ENCODE measurements at places on chromosomes 4 and X.

- no peak for DNase-seq
These were observed 1634.3 kb upstream of the ADGRL3 start for GRCh38 chr4:59565836-59566235.

- no peak for DNase-seq
These were observed 8.6 kb upstream of the ARHGAP10 start for GRCh38 chr4:147723326-147723725.

- DNase-seq = no peak
These were observed 2522.1 kb downstream of the ARAP2 start for GRCh38 chr4:33722254-33722653.

GRCh38 chrX:137695417-137695816, 129.5 kb downstream of the ZIC3 start:
- no peak for DNase-seq

DNA sequence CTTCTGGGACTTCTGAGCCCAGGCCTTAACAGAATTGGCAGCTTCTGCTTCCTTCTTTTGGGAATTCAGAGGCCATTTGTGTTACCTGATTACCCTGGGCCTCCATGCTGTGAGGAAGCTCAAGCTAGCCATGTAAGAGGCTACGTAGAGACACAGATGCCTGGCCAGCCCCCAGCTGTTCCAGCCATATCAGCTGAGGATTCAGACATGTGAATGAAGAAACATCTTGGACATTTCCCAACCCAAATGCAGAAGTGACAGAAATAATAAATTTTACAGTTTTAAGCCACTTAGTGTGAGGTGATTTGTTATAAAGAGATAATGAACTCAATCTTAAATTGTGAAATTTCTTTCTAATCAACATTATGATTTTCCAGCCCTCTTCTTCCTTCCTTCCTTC, 18.7 kb upstream of the ZNF827 start:
- DNase-seq = no peak

DNA sequence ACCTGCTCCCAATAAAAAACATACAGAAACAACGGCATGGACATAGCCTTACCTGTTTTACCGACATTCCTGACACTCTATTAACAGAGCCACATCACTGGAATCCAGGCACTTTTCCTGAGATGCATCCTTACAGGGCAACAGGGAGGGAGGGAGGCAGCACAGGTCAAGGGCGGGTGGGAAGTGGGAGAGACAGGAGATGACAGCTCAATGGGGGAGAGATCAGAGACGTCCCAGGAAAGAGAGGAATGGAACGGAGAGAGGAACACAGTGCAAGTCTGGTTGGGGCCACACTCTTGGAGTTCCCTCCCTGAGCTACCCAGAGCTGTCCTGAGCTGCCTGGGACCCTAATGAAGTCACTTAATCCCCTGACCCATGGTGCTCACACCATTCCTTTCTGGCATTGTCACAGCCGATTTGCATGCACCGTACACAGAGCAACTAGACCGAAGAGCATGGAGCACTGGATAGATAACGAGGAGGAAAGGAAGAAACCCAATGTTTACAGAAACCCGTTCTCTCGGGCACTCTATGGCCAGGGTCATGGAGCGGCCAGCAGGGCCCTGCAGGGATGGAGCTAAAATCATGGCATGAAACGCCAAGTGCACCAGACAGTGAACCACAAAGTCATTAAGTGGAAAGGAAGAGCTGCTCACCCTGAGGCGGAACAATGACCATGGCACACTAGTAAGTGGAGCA, 93.1 kb downstream of the NSUN7 start:
- peak; percentile 21 for DNase-seq

- DNase-seq = no peak
These were observed 179.9 kb downstream of the DTHD1 start for GRCh38 chr4:36461344-36461743.

DNA sequence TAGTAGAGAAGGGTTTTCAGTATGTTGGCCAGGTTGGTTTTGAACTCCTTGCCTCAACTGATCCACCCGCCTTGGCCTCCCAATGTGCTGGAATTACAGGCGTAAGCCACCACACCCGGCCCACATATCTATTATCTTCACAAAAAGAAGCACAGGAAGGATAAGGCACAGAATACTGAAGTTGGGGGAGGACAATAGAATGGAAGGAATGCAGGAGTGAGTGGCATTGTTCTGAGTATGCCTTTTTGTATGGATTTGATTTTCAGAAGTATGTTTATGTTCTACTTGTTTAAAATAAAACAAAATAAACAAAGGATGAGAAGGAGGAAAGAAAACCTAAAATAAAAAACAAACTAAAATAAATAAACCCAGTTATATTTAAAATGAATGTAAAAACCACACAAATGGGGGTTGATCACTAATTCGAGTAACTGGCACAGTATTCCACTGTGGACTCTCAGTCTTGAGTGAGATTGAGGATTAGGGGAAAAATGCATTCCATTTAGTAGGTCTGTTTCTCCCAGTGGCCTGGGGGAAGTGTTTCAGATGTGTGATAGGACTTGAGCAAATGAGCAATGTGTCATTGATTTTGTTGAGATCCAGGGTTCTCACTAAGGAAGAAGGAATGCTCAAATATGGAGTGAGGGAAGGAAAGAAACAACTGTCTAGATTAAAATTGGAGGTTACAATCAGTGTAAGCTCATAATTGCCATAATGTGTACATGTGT, 109.0 kb upstream of the C1QTNF7 start:
- DNase-seq = no peak

GRCh38 chr4:47469951-47470350, 6.4 kb upstream of the COMMD8 start:
- no peak for DNase-seq

GRCh38 chr4:8152090-8152864, 6.3 kb downstream of the ABLIM2 start:
- DNase-seq = no peak

DNA sequence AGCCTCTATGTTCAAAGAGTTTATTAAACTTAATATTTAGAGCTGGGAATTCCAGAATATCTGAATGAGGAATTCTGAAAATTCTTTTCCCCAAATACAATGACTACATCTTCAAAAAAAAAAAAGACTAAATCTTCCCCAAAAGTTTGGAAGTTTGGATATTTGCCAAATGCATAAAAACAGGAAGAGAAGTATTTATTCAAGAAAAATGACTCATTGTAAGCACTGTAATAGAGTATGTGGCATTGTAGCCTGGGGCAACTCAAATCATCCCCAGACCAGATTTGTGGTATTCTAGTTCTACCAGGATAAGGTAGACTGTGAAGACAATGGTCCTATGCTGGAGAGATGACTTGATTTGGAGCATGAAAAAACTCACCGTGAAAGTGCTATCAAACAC, 78.5 kb upstream of the PDHA2 start:
- DNase-seq = no peak

GRCh38 chr4:153099391-153100140, 104.7 kb upstream of the TRIM2 start:
- no peak for DNase-seq

GRCh38 chr4:181437895-181438294, 805.3 kb upstream of the TENM3 start:
- no peak for DNase-seq

GRCh38 chrX:136142592-136142991, 4.7 kb upstream of the FHL1 start:
- no peak for DNase-seq

DNA sequence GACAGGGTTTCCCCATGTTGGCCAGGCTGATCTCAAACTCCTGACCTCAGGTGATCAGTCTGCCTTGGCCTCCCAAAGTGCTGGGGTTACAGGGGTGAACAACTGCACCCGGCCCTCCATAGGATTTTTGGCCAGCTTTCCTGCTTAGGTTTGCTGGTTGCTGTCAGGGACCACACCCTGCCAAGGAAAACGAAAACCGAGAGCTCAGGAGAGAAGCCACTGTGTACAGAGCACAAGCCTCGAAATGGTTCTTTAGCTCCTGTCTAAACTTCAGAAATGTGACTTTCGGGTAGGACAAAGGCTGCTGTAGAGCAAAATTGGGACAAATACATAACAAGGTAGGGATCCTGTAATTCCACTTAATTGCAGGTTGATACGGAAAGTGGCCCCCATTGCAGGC, 146.3 kb upstream of the ATP6AP2 start:
- no peak for DNase-seq

- no peak for DNase-seq
These were observed 79.8 kb downstream of the JADE3 start for GRCh38 chrX:46992070-46992469.

GRCh38 chr4:153591441-153591840, 92.6 kb upstream of the TLR2 start:
- no peak for DNase-seq
